Ecto neural progenitor cell (in vitro differentiated cells): ENCODE measurements at places on chromosomes 2 and 18.

- peak; percentile 63 for DNase-seq
Measured at GRCh38 chr2:237774811-237775553, 23.6 kb upstream of the RBM44 start.

DNA sequence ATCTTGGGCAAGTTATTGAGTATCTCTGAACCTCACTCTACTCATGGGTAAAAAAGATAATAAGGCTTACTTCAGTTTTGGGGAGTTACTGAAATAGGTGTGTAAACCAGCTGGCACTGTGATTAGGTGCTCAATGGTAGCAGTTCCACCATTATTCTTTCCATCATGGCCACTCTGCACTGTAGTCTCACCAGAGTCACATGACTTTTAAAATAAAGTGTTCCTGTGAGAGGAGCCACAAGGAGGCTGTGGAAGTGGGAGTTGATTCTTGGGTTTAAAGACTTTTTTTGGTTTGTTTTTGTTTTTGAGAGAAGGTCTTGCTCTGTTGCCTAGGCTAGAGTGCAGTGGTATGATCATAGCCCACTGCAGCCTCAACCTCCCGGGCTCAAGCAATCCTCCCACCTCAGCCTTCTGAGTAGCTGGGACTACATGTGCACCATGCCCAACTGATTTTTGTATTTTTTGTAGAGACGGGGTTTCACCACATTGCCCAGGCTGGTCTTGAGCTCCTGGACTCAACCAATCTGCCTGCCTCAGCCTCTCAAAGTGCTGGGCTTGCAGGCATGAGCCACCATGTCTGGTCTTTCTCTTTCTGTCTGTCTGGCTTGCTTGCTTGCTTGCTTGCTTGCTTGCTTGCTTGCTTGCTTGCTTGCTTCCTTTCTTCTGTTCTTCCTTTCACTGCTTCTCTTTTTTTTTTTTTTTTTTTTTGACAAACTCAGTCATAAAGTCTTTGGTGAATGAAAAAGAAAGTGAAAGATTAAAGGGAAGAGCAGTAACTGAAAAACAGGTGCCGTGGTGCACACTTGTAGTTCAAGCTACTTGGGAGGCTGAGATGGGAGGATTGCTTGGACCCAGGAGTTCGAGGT, 21.2 kb upstream of the ACVR1 start:
- DNase-seq = no peak

GRCh38 chr2:233354971-233355574, 779 bp downstream of the DGKD start:
- no peak for DNase-seq

GRCh38 chr2:152420363-152420762, 85.4 kb downstream of the FMNL2 start:
- DNase-seq = no peak

- no peak for DNase-seq
Measured at GRCh38 chr2:99715956-99716355, 226.1 kb upstream of the REV1 start.

- DNase-seq = no peak
Measured at GRCh38 chr2:9639000-9639602, 8.3 kb upstream of the YWHAQ start.

GRCh38 chr2:79573895-79574674, 61.2 kb downstream of the CTNNA2 start:
- DNase-seq = no peak

GRCh38 chr2:43448822-43449110, 147.1 kb downstream of the THADA start:
- DNase-seq = no peak
